IMR-90 (cell line): ENCODE measurements at places on chromosomes 12 and 14.
A peak's percentile ranks its signal among the peaks of the same experiment; 100 is the strongest.

GRCh38 chr14:94047581-94047980 lies 21.4 kb downstream of the OTUB2 start:
- DNase-seq, result no peak

GRCh38 chr12:34354239-34355200 lies 332.2 kb downstream of the ALG10 start:
- no peak for DNase-seq

- no peak for DNase-seq
Observed at GRCh38 chr12:19230896-19231295, 101.4 kb downstream of the PLEKHA5 start.

DNA sequence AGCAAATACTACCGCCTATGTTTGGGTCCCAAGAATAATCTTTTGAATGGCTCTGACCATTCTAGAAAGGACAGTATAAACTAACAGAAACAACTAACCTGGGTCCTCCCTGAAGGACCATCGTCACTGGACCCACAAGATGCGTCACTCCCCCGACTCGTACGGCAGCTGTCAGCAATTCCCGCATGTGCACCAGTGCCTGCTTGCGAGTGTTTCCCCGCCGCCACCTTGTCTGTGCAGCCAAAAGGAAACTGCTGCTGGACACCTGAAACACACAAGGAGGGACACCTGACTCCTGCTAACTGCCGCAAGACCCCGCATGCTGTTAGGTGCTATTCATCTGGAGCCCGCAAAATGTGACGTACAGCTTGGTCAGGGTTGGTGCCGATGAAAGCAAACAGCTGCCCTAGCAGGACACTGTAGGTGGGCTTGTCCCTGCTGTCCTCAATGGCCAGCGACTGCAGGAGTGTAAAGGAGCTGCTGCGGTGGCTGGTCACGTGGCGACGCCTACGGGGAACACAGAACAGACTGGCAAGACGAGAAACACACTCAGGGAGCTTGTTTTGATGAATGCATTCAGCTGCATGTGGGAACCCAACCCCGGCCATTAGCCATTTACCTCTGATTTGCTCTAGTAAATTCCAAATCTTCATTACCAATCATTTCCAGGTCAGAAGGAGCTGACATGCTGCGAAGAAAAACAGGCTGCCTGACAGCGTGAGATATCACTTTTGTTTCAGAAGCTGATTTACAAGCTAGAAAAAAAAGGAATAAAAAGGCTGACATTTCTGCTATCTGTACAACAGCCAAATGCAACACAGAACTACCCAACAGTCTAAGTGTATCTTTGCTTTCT lies 118.1 kb downstream of the TRAFD1 start:
- DNase-seq, result no peak

GRCh38 chr12:41968599-41968998 lies 176.1 kb downstream of the GXYLT1 start:
- no peak for DNase-seq

GRCh38 chr12:32615441-32615840 lies 63.7 kb upstream of the DNM1L start:
- no peak for DNase-seq

DNA sequence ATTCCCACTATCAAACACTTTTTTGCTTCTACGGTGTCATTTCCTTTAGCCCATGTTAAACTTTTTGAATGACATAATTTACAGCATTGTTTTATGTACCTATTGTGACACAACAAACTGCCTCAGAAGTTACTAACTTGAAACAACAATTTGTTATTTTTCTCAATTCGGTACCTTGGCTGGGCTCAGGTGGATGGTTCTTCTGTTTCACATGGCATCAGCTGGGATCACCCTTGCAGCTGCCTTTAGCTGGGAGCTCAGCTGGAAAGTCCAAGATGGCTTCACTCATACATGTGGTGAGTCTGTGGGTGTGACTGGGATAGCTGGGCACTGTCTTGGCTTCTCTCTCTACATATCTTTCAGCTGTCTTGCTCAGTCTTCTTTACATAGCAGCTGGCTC lies 156.0 kb downstream of the GXYLT1 start:
- no peak for DNase-seq

- DNase-seq, result no peak
Observed at GRCh38 chr14:36900846-36901245, 239.2 kb downstream of the PAX9 start.

- DNase-seq, result no peak
Observed at GRCh38 chr14:76780058-76780345, 18.7 kb downstream of the VASH1 start.

- DNase-seq, result no peak
Observed at GRCh38 chr12:103368167-103368566, 127.6 kb downstream of the C12orf42 start.

GRCh38 chr12:68538726-68539614 lies 71.7 kb upstream of the RAP1B start:
- DNase-seq, result peak; percentile 26

DNA sequence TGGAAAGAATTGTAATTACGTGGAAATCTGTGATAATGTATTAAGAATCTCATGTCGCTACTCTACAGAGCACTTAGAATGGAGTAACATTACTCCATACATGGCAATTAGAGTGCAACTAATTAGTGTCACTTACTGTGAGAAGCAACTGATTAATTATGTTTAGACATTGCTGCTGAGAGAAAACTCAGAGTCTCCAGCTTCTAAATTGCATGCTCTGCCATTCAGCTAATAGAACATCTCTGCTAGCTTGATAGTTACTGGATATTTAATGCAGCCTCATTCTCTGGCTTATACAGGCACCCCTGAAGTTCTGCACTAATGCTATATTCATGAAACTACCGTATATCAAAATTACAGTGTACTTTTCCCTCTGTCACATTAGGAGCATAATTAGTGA lies 338.4 kb downstream of the ADAMTS20 start:
- DNase-seq, result no peak

DNA sequence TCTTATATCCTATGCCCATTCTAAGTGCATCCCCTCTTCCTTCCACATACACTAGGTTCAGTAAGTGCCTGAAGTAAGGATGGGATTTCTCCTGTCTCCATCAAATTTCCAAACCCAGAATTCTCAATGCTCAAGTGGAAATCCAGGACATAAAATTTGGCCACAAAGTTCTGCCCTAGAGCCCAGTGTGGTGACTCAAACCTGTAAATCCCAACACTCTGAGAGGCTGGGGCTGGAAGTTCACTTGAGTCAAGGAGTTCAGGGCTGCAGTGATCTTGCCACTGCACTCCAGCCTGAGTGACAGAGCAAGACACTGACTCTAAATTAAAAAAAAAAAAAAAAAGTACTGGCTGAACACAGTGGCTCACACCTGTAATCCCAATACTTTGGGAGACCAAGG lies 4.5 kb upstream of the ARF3 start:
- DNase-seq, result no peak

GRCh38 chr14:100675699-100676684 lies 50.7 kb upstream of the DLK1 start:
- DNase-seq, result no peak

DNA sequence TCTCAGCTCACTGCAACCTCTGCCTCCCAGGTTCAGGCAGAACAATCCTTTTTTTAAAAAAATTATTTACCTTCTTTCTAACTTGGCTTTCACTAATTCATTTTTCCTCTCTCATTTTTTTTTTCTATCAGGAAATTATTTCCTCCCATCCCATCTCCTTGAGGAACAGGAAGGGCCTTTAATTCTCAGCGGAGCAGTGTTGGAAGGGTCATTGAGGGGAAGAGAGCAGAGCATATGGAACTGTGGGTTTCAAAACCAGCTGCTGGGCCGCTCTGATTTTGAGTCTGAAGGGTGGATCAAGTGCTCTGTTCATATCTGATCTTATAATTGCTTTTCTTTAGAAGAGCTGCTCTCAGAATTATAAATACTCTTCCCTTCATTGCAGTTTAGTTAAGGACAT lies 29.0 kb downstream of the NUBPL start:
- no peak for DNase-seq

GRCh38 chr12:63450816-63451215 lies 217.5 kb downstream of the DPY19L2 start:
- no peak for DNase-seq

DNA sequence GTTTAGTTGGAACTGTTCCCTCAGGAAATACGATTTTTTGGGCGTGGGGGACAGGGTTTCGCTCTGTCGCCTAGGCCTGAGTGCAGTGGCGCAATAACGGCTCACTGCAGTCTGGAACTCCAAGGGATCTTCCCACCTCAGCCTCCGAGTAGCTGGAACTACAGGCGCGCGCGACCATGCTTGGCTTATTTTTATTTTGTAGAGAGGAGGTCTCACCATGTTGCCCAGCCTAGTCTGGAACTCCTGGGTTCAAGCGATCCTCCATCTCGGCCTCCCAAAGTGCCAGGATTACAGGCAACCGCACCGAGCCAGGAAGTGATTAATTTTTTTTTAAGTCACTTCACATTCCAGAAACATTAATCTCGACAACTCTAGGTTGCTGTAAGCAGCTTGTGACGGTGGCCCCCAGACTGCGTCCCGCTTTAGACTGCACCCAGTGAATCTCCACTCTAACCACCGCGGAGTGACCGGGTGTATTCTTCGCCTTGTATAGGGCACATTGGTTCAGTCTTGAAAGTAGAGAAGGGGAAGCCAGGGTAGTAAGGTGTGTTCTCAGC lies 830 bp upstream of the MIS18BP1 start:
- peak; percentile 26 for DNase-seq

DNA sequence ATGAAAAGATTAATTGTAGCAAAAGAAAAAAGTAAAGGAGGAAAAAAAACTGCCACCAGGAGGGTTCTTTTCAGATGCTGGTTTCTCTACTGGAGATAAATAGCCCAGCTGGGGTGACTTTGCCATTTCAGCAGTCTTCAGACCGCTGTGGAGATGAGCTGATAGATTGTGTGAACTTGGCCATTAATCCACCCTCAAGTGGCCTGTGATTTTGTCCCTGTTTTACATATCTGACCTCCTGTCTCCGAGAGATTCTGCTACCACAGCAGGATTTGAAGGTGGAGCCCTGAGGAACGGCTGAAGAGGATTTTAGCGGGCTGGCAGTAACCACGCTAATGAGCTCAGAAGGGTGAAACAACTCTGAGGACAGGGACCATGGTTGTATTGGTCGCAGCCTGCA lies 72.7 kb downstream of the WSCD2 start:
- DNase-seq, result no peak

- DNase-seq, result peak; percentile 12
Observed at GRCh38 chr12:92739113-92739512, 36.3 kb downstream of the PLEKHG7 start.

DNA sequence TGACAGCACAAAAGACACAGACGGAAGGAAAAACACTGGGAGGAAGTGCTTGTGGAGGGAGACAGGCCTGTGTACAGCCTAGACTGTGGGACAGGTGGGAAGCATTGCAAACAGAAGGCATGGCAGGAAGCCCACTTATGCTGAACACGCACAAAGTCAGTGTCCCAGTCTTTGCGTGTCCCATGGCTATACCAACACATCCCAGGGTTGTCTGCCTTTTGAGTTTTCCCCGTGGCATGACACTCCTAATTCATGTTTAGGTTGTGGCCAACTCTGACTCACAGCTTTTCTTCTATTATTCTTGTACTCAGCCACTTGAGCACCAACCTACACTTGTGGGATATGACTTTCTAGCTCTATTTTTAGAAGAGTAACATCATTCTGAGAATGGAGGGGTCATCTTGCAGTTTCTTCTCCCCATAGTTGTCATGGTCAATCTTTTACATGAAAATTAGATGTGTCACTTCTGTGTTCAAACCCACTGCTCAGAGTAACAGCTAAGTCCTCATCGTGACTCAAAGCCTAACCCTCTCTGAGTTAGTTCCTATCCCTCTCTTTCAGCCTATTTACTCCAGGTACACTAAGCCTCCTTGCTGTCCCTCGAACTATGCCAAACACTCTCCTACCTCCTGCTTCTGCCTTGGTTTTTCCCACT lies 27.5 kb upstream of the JPH4 start:
- DNase-seq, result peak; percentile 12

GRCh38 chr14:103283916-103284315 lies 50.1 kb upstream of the EIF5 start:
- DNase-seq, result no peak

- DNase-seq, result no peak
Observed at GRCh38 chr12:108613548-108613947, 15.7 kb upstream of the TMEM119 start.

- no peak for DNase-seq
Observed at GRCh38 chr14:87998482-87998881, 5.5 kb upstream of the GALC start.

GRCh38 chr12:31536672-31537071 lies 54.3 kb downstream of the DENND5B start:
- peak; percentile 38 for DNase-seq

DNA sequence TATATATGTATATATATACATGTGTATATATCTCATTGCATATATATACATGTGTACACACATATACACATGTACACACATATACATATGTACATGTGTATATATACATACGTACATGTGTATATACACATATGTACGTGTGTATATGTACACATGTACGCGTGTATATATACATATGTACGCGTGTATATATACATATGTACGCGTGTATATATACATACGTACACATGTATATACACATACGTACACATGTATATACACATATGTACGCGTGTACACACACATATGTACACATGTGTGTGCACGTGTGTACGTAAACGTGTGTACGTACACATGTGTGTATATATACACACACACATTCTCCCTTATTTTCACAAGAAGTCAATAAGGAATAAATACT lies 141.6 kb upstream of the TMCC3 start:
- DNase-seq, result no peak

- no peak for DNase-seq
Observed at GRCh38 chr12:54033106-54033979, 493 bp downstream of the HOXC5 start.

GRCh38 chr12:55929306-55929791 lies 1.6 kb upstream of the DGKA start:
- no peak for DNase-seq

- DNase-seq, result peak; percentile 69
Observed at GRCh38 chr12:75661908-75662307, 150.5 kb upstream of the KRR1 start.

GRCh38 chr14:104549536-104550339 lies 29.8 kb upstream of the C14orf180 start:
- no peak for DNase-seq
